Left renal cortex interstitium (tissue), 4 donors: ENCODE measurements at places on chromosomes 12 and 14. TPM values are rescaled to one million over a fixed set of nuclear protein-coding genes. Genes with fewer than 3 reads are reported as not detected.

BCAT1 gene
- polyA plus RNA-seq, result 45.9 TPM

DNA sequence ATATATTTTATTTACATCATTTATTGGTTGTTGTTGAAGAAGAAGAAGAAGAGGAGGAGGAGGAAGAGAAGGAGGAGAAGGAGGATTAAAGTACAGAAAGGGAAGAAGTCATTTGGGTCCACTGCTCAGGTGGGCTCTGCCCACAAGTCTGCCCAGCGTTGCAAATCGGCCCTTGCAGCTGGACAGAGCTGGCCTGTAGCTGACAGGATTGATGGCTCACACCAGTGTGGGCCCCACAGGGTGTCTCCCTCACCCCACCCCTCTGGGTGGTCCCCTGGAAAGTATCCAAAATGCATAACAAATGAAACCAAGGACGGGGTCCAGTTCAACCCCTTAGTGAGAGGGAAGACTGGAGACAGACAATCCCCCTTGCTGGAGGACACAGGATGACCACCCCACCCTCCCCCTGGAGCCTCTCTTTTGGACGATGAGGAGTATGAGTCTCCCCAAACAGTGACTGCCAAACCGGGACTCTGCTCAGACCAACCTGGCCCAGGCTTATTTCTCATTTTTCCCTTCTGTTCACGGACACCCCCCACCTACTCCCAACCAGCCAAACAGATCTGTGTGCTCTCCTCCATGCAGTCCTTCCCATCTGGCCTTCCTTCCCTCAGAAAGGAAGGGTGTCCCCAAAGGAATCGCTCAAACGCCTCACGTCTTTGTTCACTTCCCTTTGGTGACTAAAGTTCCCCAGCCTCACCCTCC is 17.7 kb downstream of the DPF3 start:
- DNase-seq, result no peak

- DNase-seq, result no peak
Observed at GRCh38 chr14:106294324-106294723, 767.9 kb downstream of the TMEM121 start.

DNA sequence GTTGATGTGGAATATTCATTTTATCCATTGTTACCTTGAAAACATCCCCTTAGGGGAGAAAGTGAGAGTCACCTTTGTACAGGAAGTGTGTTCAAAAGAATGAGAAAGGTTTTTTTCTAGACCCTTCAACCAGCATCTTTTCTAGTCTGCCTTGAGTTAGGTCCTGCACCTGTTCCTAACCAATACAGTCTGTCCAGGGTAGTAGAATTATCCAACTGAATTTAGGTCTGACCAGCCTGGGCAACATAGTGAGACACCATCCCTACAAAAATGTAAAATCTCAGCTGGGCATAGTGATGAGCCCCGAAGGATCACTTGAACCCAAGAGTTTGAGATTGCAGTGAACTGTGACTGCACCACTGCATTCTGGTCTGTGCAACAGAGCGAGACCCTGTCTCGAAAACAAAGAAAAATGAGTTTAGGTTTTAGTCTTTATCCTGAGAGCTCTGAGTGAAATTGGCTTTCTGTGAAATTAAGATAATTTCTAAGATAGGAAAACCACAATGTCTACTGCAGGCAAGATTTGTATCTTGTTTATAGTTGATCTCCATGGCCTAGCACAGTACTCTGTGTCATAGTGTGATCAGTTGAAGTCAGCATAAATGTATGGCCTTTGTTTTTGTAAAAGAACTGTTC is 25.2 kb downstream of the ARHGAP5 start:
- no peak for DNase-seq

- DNase-seq, result no peak
Observed at GRCh38 chr12:93156086-93156716, 221.5 kb upstream of the NUDT4 start.

GRCh38 chr14:69318241-69318640 is 58.3 kb downstream of the GALNT16 start:
- no peak for DNase-seq
